ENCODE measurements at places on chromosomes 16 and 17. TPM values are rescaled to one million over a fixed set of nuclear protein-coding genes. Genes with fewer than 3 reads are reported as not detected.

Gene PIK3R5
- polyA plus RNA-seq, result not detected

Gene HP
- polyA plus RNA-seq, result not detected

Gene MYCBPAP
- polyA plus RNA-seq, result not detected

Gene ETV4
- polyA plus RNA-seq, result 0.77 TPM

Gene PRMT7
- 14.7 TPM for polyA plus RNA-seq

Gene ZNF598
- polyA plus RNA-seq, result 0.11 TPM

Gene CDK12
- polyA plus RNA-seq, result 4.6 TPM

Gene PLA2G10
- polyA plus RNA-seq, result 0.73 TPM

Gene IGF2BP1
- polyA plus RNA-seq, result not detected

Gene SULT1A2
- polyA plus RNA-seq, result 0.59 TPM
